ENCODE measurements at places on chromosomes 11 and 22. TPM values are rescaled to one million over a fixed set of nuclear protein-coding genes. Genes with fewer than 3 reads are reported as not detected.

The CARNS1 gene
- total RNA-seq, result 0.22 TPM

The TEX54 gene
- not detected for total RNA-seq

The RPS25 gene
- total RNA-seq, result 931 TPM

- peak; percentile 25 for DNase-seq
These were observed 67.6 kb upstream of the TEAD1 start for GRCh38 chr11:12606597-12606996.

DNA sequence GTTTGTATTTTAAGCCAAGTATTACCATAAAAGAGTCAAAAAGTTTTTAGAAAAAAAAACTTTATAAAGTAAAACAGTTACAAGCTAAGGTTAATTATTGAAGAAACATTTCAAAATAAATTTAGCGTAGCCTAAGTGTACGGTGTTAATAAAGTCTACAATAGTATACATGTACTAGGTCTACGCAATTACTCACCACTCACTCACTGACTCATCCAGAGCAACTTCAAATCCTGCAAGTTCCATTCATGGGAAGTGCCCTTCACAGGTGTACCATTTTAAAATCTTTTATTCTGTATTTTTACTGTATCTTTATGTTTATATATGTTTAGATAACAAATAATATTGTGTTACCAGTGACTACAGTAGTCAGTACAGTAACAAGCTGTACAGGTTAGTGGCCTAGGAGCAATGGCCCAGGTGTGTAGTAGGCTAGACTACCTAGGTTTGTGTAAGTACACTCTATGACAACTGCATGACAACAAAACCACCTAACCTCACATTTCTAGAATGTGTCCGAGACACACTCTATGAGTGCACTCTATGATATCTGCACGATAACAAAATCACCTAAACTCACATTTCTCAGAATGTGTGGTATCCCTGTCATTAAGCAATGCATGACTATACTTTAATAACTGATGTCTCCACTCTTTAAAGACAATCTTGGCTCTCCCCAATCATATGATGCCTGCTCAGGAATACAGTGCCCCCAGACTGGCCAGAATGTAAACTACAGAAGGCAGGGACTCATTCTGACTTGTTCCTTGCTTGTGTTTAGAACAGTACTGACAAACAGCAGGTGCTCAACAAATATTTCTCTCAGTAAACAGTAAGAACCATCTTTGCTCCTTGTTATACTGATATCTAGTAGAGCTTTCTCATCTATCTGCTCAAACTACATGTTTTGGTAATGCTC lies 21.2 kb downstream of the KMT5B start:
- DNase-seq, result peak; percentile 61

DNA sequence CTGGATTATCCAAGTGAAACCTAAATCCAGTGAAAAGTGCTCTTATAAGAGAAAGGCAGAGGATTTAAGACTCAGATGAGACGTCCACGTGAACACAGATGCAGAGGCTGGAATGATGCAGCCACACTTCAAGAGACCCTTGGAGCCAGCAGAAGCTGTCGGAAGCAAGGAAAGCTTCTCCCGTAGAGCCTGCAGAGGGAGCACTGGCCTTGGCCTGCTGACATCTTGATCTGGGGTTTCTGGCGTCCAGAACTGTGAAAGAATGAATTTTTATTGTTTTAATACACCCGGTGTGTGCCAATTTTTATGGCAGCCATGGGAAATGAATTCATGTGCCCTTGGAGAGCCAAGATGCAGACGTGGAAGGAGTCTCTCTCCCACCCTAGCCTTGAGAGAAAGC lies 407.0 kb upstream of the B3GAT1 start:
- DNase-seq, result no peak

DNA sequence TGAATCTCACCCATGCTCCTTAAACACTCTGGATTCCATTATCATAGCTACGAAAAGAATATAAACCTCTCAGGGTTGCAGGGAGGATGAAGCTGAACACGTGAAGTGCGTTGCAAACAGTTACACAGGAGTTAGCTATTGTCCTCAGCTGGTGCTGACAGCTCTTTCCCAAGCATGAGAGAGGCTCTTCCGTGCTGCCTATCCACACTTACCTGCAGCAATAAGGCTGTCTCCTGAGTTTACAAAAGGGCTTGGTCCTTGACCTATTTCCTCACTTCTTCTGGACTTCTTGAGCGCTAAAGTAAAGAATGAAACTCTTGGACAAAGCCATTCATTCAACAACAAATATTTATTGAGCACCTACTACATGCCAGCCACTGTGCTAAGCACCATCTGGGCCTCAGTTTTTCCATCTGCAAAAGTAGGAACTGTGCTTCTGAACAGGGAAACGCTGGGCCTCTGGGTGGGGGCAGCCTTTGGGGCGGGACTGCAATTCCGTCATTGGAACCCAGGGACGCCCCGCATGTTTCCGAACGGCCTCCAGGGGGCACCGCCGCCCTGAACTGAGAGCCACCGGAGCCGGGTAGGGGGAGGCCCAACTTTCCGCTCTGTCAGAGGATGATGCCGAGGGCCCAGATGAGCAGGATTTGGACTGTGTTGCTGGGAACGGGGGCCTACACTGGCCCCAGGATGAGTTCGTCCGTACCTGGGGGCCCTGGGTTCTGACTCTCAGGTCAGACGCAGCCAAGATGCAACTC lies 651 bp upstream of the ARL2 start:
- peak; percentile 92 for DNase-seq

- no peak for DNase-seq
These were observed 987.6 kb downstream of the NTM start for GRCh38 chr11:132357811-132358572.

DNA sequence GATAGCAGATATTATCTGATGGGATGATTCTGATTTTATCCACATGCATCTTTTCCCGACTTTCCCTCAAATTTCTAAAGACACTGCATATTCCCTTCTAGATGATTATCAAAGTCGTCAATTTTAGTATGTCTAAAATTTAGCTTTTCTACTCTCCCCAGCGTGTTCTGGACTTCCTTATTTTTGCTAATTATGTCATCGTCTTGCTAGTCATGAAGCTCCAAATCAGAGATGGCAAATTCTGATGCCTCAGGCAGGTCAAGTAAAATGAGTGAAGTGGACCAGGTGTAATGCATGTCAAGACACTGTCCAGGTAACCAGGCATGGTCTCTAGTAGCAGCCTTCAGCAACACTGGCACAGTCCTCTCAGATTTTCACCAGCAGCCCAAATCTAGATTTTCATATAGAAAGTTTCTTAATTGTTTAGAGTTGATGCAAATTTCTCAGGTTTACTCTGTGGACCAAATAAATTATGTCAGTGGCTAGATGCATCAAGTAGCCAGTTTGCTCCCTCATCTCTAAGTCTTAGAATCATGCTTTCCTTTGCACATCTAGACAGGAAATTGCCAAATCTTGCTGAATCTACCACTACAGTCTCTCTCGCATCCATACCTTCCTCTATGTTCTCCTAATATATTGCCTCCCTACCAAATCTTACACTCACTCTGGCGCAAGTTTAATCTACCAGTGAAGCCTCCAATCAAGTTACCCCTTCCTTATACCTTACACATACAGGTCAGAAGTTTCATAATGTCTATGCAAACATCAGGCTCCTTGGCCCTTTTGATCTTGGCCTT lies 10.6 kb downstream of the HSD17B12 start:
- no peak for DNase-seq

GRCh38 chr11:96293598-96294021 lies 49.4 kb downstream of the MAML2 start:
- DNase-seq, result no peak

DNA sequence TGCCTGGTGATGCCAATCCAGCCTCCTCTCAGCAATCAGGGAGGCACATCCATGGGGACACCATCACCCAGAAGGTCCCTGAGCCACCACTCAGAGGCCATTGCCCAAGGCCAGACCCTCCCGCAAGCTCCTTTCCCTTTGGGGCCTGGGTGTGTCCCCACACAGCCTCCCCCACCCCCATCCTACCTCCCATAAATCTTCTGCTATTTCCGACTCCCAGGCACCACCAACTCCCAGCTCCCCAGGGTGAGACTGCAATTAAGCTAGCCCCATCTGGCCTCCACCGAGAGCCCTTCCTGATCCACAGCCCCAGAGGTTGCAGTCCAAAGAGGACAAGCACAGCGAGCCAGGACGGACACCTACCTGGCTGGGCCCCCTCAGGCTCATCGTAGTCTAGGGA lies 6.3 kb downstream of the ARHGAP1 start:
- no peak for DNase-seq

- DNase-seq, result no peak
These were observed 37.7 kb upstream of the B3GAT1 start for GRCh38 chr11:134449713-134450112.

Measured in PC-3 (cell line).